ENCODE measurements at places on chromosomes 7 and 10.

DNA sequence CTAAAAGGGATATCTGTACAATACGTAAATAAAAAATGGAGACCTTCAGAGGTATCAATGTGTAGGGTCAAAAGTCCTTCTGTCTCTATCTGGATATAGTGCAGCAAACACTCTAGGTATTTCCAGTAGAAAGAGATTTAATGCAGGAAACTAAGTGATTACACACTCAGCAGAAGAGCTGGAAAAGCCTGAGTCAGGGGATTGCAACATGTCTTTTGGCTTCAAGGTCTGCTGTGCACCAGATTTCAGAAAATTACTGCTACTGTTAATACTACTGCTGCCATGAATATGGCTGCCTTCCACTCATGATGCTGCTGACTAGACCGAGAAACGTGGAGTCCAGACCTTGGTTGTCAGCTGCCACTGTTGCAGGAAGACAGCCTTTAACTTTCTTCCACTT lies 94.9 kb upstream of the DLX6 start:
- no peak for DNase-seq

- DNase-seq, result no peak
Observed at GRCh38 chr7:73565675-73566340, 8.3 kb upstream of the BCL7B start.

- DNase-seq, result no peak
Observed at GRCh38 chr7:1302936-1303335, 70.3 kb downstream of the UNCX start.

DNA sequence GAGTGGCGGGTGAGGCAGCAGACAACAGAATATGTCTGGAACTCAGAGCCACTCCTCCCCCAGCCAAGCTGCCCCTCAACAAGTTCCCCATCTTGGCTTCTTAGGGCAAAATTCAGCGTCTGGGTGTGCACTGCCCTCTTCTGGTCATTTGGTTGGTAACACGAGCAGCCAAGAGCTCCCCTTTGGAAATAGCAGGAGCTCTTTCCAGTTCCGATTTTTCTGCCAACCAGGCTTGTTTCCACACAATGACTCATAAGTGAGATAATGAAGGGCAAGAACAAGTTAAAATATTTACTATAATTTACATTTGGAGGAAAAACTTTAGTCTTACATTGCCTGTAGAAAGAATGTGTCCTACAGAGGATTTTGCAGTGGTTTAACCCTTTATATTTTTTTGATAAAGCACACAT lies 70.5 kb downstream of the ADCYAP1R1 start:
- peak; percentile 55 for DNase-seq

GRCh38 chr7:30090111-30090510 lies 44.7 kb upstream of the MTURN start:
- DNase-seq, result no peak

DNA sequence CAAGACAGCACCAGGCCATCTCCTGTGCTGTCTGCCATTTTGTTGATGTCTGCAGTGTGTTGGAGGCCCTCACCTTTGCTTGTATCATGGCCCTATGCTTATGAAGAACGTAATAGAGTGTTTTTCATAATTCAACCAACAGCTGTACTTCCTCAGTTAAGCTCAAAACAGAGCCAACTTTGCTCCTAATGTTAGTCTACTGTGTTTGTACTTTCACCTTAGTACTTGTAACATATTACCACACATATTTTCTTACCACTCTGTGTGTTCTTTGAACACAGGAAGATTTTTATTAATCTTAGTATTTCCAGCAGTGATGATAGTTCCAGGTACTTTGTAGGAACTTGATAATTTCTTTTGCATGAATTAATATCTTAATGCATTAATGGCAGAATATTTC lies 5.9 kb downstream of the ZNF33A start:
- no peak for DNase-seq

DNA sequence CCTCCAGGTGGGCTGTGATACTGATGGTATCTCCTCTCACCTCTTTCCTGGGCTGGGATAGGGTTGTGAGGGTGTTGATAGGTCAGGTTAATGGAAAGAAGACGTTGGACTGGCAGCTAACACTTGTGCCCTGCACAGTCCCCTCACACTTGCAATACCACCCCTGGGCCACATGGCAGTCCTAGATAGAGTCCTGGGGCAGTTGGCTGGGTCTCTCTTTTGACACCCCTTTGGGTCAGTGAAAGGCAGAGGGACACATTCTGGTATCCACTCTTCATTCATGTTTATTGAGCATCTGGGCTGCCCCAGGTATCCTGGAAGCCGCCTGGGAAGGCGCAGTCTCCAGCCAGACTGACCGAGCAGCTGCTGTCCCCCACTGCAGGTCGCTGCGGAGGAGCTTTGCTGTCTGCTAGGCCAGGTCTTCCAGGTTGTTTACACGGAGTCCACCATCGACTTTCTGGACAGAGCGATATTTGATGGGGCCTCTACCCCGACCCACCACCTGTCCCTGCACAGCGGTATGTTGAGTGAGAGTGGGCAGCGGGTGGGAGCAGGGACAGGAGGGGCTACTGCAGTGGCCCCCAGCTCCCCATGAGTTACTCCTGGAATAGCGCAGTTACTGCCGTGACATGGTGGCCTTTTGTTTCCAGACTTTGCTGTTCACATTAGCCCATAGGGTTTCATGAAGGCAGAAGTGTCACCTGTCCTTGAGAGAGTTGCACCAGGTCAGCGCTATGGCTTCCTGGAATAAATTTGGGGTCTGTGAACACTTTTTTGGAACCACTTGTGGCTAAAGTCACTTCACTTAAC lies 19.1 kb downstream of the NACAD start:
- no peak for DNase-seq

DNA sequence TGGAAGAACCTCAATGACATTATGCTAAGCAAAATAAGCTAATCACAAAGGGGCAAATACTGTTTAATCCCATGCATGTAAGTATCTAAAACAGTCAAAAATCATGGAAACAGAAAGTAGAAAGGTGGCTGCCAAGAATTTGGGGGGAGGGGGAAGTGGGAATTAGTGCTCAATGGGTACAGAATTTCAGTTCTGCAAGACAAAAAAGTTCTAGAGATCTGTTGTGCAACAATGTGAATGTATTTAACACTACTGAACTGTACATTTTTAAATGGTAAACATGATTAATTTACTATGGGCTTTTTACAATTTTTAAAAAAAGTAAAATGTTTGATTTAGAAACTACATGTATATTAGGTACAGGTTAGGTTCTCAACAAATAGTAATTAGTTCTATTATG lies 11.9 kb downstream of the EZH2 start:
- DNase-seq, result no peak

GRCh38 chr10:70312249-70312648 lies 28.4 kb upstream of the NPFFR1 start:
- no peak for DNase-seq

GRCh38 chr7:75813781-75814236 lies at the start of gene CCL24:
TSS of gene CCL24 (minus strand) at chr7:75813806. CDS start at chr7:75813715, 91 bp downstream.
- no peak for DNase-seq

DNA sequence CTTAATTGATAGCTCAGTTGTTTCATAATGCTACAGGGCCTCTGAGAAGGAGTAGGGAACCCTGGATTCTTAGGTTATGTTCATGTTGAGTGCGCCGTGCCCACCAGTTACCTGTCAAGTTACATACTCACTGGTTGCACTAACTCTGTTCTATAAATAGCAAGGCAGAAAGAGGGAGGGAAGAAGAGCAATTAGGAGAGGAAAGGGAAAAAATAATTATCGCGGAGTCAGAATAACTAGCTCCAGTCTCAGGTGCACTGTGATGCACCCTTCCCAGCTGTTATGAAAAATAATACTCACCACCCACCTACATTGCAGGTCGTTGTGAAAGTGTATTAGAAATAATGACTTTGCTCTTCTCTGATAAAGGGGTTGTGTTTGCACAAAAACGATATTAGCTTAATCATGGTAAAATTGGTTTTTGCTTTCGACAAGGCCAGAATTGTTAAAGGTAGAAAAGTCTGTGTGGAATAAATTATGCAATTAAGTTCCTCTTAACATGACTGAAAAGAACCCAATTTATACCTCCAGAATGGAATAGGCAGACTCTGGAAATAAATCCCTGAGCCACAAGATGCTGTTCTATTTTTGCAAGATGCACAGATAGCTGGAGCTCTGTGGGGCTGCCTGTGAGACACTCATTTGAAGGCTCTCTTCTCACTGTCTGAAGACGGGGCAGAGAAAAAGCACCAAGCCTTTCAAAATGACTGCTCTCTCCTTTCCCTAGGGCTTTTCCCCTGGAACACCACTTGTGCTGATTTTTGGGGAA lies 137.6 kb upstream of the PITRM1 start:
- DNase-seq, result no peak

- DNase-seq, result no peak
Observed at GRCh38 chr7:1843921-1844335, 173.9 kb downstream of the ELFN1 start.

DNA sequence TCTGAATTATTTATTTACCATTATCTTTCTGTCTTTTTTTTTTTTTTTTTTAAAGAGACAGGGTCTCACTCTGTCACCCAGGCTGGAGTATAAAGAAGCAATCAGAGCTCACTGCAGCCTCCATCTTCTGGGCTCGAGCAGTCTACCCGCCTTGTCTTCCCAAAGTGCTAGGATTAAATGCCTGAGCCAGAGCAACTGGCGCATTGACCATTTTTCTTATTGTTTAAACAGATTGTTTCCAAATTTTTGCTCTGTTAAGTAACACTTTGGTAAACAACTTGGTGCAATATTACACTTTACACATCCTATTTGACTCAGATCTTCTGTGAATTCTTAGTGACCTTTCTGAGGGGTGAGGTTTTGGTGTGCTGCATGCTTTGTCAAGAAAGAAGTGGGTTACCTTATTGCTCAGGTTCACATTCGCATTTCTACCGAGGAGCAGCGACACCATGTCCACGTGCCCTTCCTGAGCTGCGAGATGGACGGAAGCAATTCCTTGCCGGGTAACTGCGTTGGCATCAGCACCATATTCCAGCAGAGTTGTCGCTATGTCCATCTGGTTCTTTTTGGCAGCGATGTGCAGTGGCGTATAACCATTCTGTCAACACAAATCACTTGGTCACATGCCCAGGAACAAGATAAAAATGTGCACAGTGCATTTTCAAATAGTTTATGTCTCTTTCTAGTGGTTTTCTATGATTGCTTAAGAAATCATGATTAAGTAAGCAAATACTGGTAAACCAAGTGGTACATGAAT lies 203.2 kb downstream of the ANK3 start:
- DNase-seq, result no peak

- DNase-seq, result no peak
Observed at GRCh38 chr7:30805081-30805691, 34.0 kb downstream of the MINDY4 start.

DNA sequence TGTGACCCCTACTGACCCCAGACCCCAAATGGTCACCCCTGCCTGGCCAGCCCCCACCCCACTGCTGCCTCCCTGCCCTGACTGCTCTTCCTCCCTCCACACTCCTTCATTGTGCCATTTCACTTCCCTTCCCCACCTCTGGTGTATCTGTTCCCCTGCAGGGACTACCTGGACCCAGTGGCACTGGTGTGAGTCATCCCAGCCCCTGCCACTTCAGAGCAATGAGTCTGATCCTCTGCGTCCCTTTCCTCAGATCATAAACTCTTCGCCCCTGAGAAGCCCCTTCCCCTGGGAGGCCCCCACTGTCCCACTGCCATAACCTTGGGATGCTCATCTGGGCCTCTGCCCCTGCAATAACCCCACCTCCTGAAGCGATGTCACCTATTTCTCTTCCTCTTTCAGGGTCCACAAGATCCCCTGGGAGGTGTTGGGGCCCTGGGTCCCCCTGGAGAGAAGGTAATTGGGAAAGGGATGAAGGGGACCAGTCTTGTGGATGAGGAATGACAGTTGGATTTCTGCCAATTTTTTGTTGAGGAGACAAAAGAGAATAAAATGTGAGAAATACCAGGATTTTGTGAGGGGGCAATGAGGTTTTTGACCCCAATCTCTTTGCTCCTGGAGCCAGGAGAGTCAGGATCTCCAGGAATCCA lies 19.1 kb upstream of the VOPP1 start:
- no peak for DNase-seq

- no peak for DNase-seq
Observed at GRCh38 chr10:91528768-91529167, 104.1 kb downstream of the PPP1R3C start.

GRCh38 chr10:100186253-100187212 lies 704 bp upstream of the ERLIN1 start:
- no peak for DNase-seq

GRCh38 chr7:15582773-15583172 lies 21.0 kb upstream of the AGMO start:
- no peak for DNase-seq

DNA sequence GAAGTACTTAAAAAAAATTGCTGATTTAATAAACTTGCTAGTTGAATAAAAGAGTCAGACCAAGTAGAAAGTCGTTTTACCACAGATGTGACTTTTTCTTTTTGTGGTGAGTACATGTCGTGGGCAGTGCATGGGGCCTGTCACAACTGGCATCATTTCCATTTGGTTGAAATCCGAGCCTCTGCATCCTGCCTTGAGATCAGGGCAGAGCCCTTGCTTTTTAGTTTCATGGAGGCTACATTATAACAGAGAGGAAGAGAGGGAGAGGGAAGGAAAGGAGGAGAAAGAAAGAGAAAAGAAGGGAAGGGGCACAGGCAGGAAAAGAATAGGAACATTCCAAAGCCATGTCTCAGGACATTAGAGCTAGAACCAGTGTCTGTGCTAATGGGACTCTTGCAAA lies 20.4 kb upstream of the INSYN2A start:
- DNase-seq, result no peak

GRCh38 chr10:25818751-25819150 lies 115.3 kb upstream of the MYO3A start:
- DNase-seq, result no peak

DNA sequence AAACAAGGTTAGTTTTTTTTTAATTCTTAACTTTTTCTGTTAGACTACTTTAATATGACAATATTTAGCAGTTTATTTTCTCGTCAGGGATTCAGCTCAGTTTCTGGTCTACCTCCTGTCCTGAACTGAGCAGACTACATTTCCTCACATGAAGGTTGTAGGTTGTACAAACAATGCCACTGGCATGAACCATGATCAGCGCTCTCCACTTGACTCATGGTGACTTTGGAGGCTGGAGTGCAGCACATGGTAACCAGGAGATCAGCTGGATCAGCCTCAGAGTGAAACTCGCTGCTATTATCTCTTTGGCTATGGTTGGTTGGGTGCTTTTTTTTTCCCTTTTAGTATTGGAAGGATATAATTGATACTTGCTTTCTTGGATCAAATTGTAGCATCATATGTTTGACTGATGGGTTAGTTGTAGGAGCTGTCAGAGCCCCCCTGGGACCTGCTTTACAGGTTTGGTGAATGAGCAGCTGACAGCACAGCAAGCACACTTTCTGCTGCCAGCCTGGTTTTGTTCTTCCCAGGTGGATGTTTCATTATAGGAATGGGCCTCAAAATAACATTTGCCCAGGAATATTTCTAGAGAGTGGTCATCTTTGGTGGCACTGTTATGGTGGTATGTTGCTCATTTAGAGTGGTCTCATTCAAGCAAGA lies 556.4 kb downstream of the AUTS2 start:
- DNase-seq, result no peak

- DNase-seq, result no peak
Observed at GRCh38 chr7:47347346-47347745, 234.6 kb downstream of the TNS3 start.

- DNase-seq, result no peak
Observed at GRCh38 chr7:50062951-50063350, 30.1 kb downstream of the ZPBP start.

Data from SHP77 treated with DMSO at 0.1 percent for 48 hours (cell line).